GM23338 (cell line): ENCODE measurements at places on chromosomes 3 and 15. TPM values are rescaled to one million over a fixed set of nuclear protein-coding genes. Genes with fewer than 3 reads are reported as not detected.
A peak's percentile ranks its signal among the peaks of the same experiment; 100 is the strongest.

Gene KLF15
- total RNA-seq = 14.0 and 19.8 TPM in 2 replicates

- no peak for DNase-seq
Observed at GRCh38 chr15:29129926-29130325, 139.7 kb downstream of the NSMCE3 start.

Gene LDHAL6B
- not detected in 2 replicates for total RNA-seq

Gene FAM227B
- 2.6 and 10.1 TPM in 2 replicates for total RNA-seq

DNA sequence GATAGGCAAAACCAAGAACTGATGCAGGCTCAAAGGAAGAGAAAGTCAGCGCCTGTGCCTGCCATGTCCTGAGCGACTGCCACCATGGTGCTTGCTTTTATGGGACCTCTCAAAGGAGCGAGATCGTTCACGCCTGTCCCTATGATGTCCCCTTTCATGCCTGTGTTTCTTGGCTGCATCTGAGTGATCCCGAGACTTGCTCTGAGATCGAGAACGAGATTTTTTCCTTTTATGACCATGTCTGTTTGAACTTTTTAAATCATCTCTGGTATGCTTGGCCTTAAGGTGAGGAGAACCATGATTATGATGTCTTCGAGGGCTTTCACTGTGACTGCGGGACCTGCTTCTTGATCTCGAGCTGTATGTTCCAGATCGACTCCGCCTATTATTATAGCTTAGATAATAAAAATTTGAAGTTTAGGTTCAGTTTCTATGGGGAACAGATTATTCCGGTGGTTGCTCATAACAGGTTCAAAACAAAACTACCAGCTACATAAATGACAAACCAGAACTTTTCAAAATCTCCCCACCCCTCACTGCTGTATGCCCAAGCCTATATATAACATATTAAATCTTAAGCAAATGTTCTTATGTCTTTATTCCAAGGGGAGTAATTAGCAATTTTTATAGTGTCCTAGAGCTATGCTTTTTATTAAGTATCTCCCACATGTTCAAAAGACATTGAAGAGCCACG lies 11.6 kb downstream of the CCNL1 start:
- no peak for DNase-seq

DNA sequence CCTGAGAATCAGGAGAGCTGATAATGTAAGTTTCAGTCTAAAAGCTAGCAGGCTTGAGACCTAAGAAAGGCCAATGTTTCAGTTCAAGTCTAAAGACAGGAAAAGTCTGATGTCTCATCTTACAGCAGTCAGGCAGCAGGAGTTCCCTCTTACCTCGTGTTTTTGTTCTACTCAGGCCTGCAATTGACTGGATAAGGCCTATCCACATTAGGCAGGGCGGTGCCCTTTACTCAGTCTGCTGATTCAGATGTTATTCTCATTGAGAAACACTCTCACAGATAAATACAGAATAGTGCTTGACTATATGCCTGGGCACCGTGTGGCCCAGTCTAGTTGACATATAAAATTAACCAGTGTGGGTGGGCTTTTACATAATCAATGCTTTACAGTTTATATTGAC lies 122.4 kb downstream of the NR1D2 start:
- no peak for DNase-seq

DNA sequence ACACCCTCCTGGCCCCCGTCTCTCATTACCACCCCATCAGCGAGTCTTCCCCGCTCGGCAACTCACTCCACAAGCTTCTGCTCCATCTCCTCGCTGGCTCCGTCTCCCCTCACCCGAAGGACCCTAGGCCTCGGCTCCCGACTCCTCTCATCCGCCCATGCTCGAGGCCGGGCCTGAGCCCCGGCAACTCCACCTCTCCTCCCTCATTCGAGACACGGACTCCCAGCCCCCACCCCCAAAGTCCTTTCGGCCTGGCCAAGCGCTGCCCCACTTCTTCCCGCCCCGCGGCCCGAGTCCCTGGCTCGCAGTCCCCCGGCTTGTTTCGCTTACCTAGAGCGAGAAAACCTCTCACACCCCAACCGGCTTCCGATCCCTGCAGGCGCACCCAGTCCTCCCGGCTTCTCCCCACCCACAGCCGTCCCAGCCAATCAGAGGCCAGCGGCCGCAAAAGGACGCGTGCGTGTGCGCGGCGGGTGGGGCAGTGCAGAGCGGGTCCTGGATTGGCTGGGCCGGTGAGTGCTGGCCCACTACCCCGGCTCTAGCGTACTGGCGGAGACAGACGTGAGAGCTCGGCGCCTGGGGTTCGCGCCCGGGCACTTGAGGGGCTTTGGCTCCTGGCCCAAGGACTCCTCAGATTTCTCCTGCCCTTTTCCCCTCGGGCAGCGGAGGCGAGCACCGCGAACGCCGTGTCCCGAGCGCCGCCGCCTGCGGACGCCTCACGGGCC lies at the start of gene HIGD1A:
HIGD1A (minus strand) TSS at position 385 of the 725 bp plus-strand sequence. CDS start 10,237 bp downstream, outside the sequence.
- peak; percentile 98 for DNase-seq

- no peak for DNase-seq
Observed at GRCh38 chr3:32995098-32995497, 43.7 kb downstream of the CCR4 start.

DNA sequence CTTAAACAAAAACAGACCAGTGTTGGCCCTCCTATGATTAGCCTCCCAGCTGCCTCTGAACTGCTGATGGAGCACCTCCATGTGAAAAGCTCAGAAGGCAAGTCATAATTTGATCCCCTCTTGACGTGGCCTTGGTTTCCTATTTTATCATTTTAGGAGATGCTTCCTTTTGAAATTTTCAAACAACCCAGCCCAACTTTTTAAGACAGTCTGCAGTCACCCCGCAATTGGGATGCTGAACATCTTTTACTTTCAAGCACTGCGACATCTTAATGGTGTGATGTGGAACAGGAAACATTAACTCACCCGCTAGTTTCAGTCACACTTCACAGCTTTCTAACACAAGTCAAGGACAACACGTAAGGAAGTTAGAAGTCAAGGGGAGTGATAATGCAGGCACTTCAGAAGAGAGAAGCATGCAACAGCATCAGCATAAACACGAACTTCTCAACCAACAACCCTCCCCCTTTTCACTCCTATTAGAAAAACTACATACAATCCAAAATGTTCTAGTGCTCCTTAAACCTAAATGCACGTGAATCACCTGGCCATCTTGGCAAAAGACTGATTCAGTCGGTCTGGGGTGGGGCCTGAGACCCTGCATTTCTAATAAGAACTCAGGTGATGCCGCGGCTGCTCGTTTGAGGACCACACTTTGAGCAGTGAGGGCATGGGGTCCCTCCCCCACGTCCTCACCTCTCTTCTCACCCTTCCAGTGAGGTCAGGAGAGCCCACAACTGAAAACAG lies 161.5 kb downstream of the FOXP1 start:
- DNase-seq = no peak

GRCh38 chr15:74573987-74574386 lies 33.0 kb downstream of the ARID3B start:
- DNase-seq = no peak

DNA sequence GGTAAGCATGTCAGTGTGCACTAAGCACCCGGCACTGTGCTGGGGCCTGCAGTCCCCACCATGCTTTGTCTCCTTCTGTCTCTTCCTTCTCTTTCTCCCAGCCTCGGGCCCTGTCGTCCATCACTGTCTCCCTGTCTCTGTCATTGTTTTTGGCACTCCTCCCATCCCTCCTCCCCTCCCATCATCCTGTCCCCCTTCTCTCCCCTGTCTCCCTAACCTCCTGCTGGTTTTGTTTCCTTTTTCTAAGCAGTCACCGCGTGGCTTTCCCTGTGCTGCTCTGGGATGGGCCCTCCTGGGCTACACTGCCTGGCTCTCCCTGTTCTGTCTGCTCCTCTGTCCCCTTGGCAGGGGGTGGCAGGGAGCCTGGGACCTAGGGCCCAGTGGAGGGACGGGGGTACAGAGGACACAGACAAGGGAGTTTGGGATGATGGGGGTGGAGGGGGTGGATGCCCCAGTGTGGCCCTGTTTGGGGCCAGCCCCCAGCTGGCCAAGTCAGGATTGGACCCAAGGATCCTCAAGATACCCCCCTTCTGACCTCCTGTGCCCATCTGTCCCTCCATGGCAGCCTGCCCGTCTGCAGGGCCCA lies 5.7 kb downstream of the CHST13 start:
- no peak for DNase-seq

- no peak for DNase-seq
Observed at GRCh38 chr3:114444216-114444615, 150.4 kb downstream of the TIGIT start.

DNA sequence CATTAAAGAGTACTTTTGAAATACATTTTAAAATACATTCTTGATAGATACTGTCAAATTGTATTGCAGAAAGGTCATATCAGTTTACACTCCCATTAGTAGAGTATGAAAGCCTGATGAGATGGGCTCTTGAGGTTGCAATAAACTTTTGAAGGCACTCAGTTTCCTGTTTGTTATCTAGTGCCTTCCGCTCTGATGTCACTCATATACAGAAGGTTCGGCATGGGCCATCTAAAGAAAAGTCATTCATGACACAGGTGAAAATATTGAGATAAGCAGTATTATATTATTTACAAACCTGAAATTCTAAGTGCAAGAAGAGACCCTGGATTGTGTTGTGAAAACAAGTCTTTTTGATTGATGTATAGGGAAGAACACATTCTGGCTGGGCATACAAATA lies 36.5 kb upstream of the DENND4A start:
- DNase-seq = no peak

DNA sequence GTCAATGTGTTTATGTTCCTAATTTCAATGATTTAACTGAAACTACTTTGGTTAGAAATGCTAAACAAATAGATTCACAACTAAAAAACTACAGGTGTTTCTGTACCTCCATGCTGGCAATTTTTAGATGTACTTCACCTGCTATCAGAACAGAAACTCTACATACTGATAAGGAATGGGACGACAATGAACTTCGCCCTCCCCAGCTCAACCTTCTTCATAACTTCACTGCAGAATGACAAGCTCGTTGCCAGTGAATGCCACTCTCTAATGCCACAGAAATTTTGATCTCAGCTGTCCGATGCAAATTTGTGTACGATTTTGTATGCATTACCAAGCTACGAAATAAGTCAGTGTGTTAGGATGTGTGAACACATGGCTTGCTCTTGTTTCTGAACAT lies 133.4 kb downstream of the FOXP1 start:
- DNase-seq = no peak

Gene TMEM212
- not detected in 2 replicates for total RNA-seq

DNA sequence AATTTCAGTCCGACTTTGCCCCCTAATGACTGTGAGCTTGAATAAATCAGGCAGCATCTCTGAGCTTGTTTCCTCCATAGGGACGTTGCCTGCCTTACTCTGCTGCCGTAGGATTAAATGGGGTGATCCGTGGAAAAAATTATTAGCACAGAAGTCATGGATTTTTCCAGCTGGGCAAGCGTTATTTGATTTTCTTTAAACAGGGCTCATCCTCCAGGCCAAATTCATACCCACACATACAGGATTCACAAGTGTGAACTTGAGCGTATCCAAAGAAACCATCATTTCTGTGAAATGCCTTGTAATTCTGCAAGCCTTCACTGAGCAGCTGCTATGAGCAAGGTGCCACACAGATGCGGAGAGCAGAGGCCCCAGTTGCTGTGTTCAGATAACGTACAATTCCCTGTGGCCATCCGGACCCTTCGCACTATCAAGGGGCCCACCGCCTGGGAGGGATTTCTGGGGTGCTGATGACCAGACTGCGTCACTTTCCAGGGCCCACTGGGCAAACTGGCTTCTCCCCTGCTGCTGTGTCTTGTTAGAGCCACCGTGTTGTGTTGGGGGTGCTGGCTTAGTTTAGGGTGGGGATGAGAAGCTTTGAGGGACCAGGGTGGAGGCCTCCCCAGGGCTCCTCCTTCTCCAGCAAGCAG lies 61.4 kb downstream of the MGLL start:
- DNase-seq = no peak

DNA sequence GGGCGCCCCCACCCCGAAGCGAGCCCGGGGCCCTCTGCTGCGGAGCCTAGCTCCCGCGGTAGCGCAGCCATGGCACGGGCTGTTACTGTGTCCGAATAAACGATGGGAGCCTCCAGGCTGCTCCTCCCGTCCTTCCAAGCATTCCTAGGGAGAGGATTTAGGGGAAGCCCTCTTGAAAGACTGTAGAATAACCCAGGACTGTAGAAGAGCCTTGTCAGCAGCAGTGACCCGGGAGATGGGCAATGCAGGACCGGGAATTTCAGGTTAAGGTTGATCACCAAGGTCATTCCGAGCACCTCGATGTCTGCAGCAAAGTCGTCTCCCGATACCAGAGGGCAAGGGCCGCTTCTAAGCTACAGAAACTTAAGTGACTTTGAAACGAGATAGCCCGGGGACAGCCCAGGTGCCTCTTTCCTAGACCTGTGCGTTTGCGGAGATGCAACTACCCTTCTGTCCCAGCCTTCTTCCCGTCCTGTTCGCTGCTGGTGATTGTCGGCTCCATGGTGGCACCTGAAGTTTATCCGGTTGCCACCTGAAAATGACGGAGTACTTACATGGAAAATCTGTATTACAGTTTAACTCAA lies 753 bp upstream of the MYO5A start:
- DNase-seq = peak; percentile 51

GRCh38 chr3:19016851-19017250 lies 131.5 kb upstream of the KCNH8 start:
- no peak for DNase-seq

Gene PROS1
- 2.5 and 4.1 TPM in 2 replicates for total RNA-seq

DNA sequence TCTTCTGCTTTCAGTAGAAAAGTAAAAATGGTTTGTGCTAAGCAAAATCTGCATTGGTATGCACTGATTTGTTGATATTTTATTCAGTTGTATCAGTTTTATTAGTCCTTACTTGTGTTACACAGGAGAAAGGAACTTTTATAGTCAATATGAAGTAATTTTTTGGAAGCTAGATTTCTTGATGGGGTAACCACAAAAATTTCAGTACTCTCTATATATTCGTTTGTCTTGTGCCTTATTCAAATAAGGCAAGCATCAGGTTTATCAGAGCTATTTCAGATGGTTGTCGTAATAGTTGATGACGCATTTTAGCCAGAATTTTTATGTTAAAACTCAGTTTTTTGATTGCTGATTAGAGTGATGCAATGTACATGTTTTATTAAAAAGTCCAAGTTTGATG lies 50.7 kb upstream of the NIPA1 start:
- DNase-seq = no peak

Gene FAM107A
- total RNA-seq = 0.89 and 1.0 TPM in 2 replicates

- DNase-seq = peak; percentile 79
Observed at GRCh38 chr15:93362203-93362602, 273.2 kb upstream of the RGMA start.

Gene TGM4
- total RNA-seq = not detected in 2 replicates

Gene KCNH8
- 2.0 and 3.4 TPM in 2 replicates for total RNA-seq

DNA sequence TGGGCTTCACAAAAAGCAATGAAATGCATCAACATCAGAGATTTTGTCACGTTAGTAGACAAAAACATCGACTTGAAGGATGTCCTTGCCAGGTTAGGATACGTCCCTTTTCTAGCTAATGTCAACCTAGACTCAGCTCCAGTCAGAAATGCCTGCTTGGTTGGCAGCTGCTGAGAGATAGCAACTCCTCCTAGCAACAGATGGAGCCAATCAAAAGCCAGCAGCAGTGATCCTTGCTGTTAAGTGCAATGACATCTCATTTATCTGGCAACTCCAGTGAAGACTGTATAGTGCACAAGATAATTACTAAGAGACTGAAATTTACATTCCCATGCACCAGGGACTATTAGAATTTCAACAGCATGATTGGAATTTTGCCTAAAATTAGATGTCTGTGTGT lies 424.1 kb downstream of the FGF12 start:
- peak; percentile 23 for DNase-seq

Gene SLC2A2
- not detected in 2 replicates for total RNA-seq
